Stomach (tissue), 19 donors: ENCODE measurements at places on chromosomes 5 and 9. TPM values are rescaled to one million over a fixed set of nuclear protein-coding genes. Genes with fewer than 3 reads are reported as not detected.

GRCh38 chr9:37239224-37239859 lies 119.0 kb downstream of the ZCCHC7 start:
- DNase-seq = no peak

GRCh38 chr5:95784514-95785302 lies 37.8 kb downstream of the GLRX start:
- no peak for DNase-seq

DNA sequence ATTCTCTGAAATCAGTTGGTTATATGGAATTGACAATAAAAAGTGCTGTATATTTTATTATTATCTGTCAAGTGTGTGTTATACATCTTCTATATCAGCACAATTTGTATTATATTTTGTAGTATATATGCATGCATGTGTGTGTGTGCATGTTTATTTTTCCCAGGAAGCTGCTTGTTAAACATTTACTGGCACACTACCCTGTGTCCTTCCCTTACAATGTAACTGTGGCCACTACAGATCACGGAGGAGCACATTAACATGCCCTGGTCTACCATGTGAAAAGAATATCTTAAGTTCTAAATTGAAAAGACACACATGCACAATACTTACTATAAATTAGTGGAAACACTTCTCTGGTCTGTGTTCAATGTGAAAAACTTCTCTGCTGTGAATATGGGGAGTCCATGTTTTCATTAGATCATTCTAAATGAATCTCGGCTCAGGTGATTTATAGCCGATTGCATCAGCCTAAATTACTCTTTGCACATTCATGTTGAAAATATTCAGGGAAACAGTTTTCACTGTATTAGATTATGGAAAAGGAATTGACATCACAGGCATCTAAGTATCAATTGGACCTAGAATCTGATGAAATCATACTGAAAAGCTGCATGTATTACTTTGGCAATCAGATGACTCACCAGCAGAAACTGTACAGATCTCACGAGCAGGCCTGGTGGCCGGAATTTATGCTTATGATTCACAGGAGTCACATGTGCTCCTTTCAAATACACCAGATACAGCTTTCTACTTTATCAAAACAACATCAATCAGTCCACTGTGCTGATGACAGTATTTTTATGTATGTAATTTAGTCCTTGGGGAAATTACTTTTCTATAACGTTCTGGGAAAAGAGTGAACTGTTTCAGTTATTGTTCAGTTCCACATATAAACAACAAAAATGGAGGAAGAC lies 39.4 kb downstream of the LURAP1L start:
- peak; percentile 93 for DNase-seq

GRCh38 chr9:130259044-130259443 lies 6.5 kb upstream of the HMCN2 start:
- DNase-seq = no peak

DNA sequence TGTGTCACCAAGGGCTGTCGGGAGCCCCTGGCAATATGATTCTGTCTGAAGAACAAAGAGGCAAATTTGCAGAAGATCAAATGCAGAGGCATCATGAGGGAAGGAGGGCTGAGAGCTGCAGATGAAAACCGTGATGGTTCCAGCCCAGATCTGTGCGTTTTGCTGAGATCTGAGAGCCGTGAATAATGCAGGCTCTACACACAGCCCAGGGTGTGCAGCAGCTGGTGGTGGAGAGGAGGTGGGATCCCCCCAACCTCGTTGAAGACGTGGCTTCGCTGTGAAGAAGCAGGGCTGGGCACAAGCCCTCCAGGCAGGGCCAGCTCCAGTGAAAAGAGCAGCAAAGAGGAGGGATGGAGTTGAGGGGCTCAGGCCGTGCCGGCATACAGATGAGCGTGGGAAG lies 75.5 kb downstream of the TSPAN17 start:
- no peak for DNase-seq

DNA sequence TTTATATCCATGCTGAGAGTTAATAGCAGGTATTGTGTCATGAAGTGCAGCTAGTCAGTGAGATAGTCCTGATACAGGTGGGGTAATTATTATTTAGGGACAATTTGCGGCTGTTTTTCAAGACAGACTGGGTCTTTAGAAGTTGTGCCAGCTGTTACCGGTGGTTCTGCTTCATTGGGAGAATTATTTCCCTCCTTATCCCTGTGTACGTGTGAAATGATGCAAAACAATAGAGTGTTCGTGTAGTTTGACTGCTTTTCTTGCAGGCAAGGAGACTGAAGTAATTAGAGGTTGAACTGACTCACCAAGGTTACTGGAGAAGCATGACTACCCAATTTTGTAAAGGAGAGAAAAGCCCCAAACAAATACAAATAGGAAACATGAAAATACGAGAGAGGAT lies 101.7 kb downstream of the ARRDC3 start:
- peak; percentile 40 for DNase-seq

- no peak for DNase-seq
Measured at GRCh38 chr5:14445576-14446290, 135.9 kb upstream of the OTULINL start.

- no peak for DNase-seq
Measured at GRCh38 chr9:128374221-128374675, 3.1 kb downstream of the URM1 start.

DNA sequence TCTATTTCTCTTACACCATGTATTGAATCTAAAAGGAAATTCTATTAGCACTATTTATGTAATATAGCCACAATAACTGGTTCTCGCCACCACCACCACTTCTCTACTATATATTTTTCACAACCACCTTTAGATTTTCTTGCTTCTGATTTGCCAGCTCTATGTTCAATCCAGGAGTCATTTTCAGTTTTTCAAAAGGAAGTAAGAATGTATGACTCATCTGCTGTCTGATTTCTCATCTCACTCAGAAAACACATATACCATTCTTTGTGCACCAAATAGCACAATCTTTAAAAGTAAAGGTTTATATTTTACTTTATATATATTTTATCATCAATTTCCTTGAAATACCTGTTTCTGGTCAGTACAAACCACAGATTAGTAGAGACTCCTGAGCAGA lies 1127.5 kb downstream of the TAF11L14 start:
- DNase-seq = no peak

GRCh38 chr5:64758901-64759300 lies 9.6 kb downstream of the SREK1IP1 start:
- DNase-seq = no peak

DNA sequence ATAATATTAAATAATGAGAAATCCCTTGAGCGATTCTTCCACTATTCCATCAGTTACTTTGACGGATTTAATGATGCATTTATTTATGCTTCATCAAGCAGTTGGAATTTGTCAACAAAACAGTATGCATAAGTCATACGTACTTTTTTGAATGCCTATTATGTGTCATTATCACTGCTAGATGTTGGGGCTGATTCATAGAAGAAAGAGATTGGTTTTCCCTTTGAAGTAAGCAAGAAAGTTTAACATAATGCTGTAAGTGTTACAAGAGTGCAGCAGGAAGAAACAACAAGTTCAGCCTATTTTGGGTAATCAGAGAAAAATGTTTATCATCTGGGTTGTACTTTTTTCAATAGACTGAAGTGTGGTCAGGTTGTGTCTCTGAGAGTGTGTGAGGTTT lies 121.2 kb upstream of the RANBP3L start:
- DNase-seq = no peak

GRCh38 chr5:105146867-105147266 lies 1584.3 kb upstream of the NUDT12 start:
- DNase-seq = no peak

- no peak for DNase-seq
Measured at GRCh38 chr5:172972552-172972951, 11.0 kb upstream of the ATP6V0E1 start.

- no peak for DNase-seq
Measured at GRCh38 chr5:1782385-1783215, 17.0 kb downstream of the MRPL36 start.

Gene PAEP
- not detected for total RNA-seq

Gene BSPRY
- 23.9 TPM for total RNA-seq

Gene ADRA1B
- total RNA-seq = not detected

Gene SPINK5
- total RNA-seq = not detected

Gene CNOT8
- 49.5 TPM for total RNA-seq

Gene IFNA6
- not detected for total RNA-seq
